NCI-H1105 treated with DMSO at 0.1 percent for 48 hours (cell line): ENCODE measurements at places on chromosomes 6 and 20.

DNA sequence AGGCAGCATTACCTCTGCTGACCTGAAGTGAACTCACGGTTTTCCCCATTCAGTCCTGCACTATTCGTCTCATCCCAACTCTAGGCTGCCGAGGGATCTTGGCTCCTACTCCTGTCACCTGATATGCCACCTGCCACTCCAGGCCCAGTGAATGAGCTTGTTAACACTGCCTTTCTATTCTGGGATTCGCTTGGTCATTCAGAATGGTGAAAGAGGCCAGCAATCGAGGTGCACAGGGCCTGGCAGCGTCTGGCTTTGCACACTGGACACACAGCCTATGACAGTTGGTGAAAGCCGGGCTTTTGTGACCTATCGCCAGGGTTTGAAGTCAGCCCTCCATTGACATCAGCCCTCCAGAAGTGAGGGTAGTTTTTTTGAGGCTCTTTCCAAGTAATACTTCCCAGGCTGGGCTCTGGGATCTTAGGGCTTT is 59.3 kb upstream of the MYL9 start:
- DNase-seq, result peak; percentile 93

GRCh38 chr6:147858421-147858820 is 349.9 kb downstream of the SAMD5 start:
- no peak for DNase-seq

DNA sequence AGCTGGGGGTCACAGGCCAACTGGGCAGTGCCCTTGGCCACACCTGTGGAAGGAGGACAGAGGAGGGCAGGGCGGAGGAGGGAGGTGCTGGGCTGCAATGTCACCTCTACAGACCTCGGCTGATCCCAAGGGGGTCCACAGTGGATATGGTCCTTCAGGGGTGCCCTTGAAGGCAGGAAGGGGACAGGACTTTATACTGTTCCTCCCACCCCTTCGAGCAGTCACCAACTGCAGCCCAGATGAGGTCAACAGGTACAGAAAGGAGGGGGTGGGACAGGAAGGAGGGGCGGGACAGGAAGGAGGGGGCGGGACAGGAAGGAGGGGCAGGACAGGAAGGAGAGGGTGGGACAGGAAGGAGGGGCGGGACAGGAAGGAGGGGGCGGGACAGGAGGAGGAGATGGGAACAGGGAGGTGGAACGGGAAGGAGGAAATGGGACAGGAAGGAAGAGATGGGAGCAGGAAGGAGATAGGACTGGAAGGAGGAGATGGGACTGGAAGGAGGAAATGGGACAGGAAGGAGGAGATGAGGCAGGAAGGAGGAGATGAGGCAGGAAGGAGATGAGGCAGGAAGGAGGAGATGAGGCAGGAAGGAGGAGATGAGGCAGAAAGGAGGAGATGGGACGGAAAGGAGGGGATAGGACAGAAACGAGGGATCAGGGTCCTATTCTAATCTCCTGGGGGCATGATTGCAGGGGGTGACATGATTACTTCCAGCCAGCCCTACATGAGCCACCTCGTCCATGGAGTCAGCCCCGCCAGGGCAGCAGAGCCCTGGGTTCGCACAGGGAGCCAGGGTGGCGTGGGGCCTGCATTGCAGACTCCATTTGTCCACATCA is 19.4 kb upstream of the MRGBP start:
- no peak for DNase-seq

DNA sequence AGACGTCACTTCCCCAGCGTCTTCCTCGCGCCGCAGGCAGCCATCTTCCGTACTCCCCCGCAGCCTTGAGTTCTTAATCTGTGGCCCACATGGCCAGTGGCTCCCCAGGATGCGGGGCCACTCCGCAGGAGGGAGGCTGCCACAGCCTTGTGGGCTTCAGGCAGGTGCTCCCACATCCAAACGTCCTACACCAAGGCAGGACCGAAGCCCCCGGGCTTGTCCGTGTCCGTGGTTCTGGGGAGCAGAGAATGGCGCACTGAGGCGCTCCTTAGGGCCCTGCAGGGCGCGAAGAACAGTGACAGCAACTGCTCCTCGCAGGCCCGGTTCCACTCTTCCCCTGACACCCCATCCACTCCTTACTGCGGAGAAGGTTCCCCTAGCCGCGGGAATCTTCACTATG is 755.8 kb downstream of the PRIM2 start:
- DNase-seq, result no peak

- DNase-seq, result no peak
Observed at GRCh38 chr6:110538416-110539160, 62.2 kb upstream of the SLC22A16 start.

- no peak for DNase-seq
Observed at GRCh38 chr6:27066802-27067201, 180.7 kb upstream of the PRSS16 start.

DNA sequence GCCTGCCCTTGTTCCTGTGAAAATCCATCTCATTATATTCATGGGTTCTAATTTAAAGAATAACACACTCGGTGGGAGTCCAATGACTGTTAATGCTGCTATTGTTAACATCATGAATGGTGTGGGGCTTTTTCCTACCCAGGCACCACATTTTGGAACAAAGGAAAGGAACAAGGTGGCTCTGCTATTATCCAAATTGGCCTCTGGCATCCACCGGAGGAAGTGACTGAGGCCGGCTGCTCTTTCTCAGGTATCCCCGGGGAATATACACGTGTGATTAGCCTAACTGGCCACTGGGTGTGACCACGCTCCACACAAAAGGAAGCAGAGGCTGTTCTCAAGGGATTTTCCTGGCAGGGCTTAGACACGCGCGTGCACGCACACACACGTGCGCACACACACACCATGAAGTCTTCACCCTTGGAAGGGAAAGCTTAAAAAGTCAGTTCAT is 601.2 kb upstream of the ARID1B start:
- peak; percentile 82 for DNase-seq

DNA sequence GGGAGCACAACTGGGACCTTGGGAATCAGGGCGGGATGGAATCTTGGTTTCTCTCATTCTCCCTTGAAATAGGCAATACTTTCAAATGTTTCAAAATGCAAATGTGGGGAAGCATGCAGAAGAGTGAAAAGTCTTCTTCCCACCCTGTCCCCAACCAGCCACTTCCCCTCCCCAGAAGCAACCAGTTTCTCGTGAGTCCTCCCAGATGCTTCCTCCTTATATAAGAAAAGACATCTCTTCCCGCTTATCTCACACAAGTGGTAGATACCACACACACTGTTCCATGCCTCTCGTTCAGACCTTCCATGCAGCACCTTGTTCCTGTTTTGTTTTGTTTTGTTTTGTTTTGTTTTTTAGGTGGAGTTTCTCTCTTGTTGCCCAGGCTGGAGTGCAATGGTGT is 25.1 kb downstream of the HCK start:
- no peak for DNase-seq
